ENCODE measurements at places on chromosomes 12 and 14. TPM values are rescaled to one million over a fixed set of nuclear protein-coding genes. Genes with fewer than 3 reads are reported as not detected.

DNA sequence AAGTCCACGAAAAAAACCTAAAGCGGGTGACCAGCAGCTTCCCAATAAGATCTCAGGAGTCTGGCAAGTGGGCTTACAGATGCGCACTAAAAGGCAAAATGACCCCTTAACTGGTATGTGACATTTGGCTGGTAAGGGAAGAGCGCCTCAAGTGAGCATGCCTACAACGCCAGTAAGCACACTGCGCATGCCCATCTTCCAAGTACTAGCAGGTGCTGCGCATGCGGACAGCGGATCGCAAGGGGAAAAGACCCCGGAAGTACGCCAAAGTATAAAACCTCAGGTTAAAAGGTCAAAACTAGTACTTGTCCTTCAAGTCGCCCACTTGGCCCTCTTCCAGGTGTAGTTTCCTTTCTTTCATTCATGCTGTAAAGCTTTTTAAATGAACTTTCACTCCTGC lies 518.5 kb upstream of the MDGA2 start:
- no peak for DNase-seq

DNA sequence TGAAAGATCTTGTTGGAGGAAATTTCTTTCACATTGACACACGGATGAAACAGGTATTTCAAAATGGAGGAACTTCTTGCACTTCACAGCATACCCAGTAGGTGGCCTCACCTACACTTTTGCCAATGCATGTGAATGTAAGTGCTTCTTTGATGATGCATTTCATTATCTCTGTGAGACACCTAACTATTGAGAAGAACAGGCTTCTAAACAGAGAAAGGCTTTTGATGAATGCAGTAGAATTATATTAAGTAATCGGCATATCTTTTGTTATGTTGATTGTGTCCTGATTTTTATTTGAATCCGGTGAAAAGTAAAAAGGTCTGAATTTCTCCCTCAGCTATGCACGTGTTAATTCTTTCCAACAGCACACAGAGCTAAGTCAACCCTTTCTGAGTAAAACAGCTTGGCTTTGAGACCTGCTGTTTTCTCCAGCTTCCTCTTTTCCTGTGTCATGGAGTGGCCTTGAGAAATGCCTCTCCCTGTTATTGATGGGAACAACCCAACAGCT lies 399.0 kb downstream of the NAV3 start:
- DNase-seq = no peak

- DNase-seq = no peak
Observed at GRCh38 chr14:65132855-65133254, 30.5 kb upstream of the MAX start.

DNA sequence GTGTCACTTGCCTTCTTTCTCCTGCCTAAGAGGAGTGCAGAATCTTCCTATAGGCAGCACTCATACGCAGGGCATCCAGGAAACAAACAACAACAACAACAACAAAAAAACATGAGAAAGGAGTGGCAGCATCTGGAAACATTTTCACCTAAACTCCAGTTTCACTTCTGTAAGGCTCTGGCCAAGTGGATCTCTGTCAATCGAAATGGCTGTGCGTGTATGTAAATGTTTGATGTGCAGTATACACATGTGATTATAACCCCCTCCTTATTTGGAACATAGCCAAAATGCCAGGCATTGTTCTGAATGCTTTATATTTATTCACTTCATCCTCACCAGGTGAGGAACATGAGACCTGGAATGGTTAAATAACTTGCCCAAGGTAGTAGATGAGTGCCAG lies 76.8 kb downstream of the COX16 start:
- no peak for DNase-seq

- DNase-seq = no peak
Observed at GRCh38 chr14:46136456-46136855, 515.1 kb downstream of the RPL10L start.

DNA sequence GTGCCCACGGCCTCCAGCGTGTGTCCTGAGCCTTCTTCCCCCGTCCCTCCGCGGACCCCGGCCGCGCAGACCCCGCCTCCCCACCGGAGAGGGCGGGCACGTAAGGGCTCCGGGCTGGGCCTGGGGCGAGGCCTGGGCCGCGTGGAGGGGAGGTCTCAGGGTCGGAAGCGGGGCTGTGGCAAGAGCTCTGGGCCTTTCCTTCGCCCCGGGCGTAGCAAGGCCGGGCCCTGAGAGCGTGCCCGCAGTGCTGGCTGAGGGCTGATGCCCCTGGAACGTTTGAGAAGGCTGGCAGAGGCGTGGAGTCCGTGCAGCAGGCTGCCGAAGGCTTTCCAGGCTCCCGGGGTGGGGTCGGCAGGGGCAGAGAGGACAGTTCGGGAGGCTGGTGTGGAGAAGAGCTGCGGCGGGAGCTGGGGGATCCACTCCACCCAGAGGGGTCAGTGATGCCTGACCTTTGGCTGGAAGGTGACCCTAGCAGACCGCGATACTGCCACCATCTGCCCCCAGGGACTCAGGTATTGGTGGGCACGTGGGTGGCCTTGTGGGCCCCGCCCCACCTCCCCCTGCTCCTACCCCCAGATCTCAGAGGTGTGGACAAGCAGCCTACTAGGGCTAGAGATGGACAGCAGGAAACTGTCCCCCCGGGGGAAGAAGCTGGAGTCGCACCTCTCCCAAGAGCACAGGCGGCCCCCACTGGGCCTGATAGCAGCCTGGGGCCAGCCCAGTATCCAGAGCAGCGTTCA lies 558 bp downstream of the TEX22 start:
- DNase-seq = no peak

- DNase-seq = no peak
Observed at GRCh38 chr14:34660796-34661195, 30.8 kb upstream of the SNX6 start.

OTX2 gene
- total RNA-seq = not detected

DNA sequence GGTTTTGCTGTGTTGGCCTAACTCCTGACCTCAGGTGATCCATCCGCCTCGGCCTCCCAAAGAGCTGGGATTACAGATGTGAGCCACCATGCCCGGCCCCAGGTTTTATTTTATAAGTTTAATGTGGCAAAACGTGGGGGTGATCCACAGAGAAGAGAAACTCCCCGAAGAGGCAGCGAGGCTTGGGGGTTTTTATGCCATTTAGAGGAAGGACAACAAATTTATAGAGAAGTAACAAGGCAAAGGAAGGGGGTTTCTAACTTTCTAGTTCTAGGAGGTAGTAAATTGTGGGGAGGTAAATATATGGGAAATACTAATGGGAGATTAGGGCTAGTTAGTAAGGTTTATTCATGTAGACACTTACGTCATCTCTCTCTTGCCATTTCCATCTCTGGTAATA lies 17.2 kb upstream of the PHC1 start:
- no peak for DNase-seq

DNA sequence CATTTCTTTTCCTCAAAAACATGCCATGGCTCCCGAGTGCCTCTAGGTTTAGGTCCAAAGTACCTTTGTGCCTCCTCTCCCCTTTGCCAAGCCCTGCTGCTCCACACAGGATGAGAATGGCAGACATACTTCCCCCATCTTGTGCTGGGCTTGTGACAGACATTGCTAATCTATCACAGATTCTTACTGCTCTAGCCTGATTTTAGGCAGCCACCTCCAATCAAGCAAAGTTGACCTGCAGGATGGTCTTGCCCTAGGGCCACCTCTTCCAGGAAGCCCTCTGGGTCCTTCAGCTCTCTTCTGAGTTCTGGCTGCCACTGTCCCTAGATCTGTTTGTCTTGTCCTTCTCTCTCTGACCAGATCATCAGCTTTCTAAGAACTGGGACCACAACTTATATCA lies 20.5 kb downstream of the FOXN4 start:
- DNase-seq = no peak

DNA sequence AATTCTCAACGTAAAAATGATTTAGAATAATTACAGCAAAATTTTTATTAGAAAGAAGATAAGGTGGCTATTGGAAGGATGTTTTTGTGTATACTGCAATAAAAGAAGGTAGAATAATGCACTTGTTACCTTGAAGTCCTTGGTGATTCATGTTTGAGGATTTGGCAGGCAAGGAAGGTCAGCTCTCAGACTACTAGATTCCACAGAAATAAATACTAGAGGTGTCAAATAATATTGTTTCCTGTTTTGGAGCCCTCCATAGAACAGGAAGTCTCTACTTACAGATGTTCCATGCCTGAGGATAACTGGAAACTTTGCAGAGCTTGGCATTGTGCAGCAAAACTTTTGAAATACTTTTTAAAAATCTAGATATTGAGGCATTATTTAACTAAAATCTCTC lies 284.3 kb upstream of the SYT1 start:
- DNase-seq = no peak

GZMH gene
- total RNA-seq = 14.6 TPM

DNA sequence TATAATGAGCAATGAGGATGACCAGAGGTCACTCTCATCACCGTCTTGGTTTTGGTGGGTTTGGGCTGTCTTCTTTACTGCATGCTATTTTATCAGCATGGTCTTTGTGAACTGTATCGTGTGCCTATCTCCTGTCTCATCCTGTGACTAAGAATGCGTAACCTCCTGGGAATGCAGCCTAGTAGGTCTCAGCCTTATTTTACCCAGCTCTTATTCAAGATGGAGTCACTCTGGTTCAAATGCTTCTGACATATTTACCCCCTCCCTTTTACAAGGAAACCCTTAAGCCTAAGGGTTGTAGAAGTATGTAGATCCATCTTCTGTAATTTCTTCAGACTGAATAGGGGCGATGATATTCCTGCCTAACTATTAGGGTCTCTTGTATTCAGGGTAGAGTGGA lies 8.4 kb downstream of the IFI27L1 start:
- DNase-seq = no peak

Measured in CD8-positive, alpha-beta T cell (primary cell).